Glomerular endothelial cell (primary cell): ENCODE measurements at places on chromosomes 5 and 9.

DNA sequence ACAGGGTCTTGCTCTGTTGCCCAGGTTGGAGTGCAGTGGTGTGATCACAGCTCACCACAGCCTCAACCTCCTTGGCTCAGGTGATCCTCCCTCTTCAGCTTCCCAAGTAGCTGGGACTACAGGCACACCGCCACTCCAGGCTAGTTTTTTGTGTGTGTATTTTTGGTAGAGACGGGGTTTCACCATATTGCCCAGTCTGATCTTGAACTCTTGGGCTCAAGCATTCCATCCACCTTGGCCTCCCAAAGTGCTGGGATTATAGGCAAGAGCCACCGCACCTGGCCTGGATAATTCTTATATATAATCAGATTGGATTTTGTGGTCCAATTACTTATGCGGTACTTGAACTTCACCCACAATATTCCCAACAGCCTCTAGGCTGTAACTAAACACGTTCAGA is 19.8 kb downstream of the CCDC69 start:
- no peak for DNase-seq

GRCh38 chr9:14320271-14321181 is 6.6 kb upstream of the NFIB start:
- DNase-seq: no peak

DNA sequence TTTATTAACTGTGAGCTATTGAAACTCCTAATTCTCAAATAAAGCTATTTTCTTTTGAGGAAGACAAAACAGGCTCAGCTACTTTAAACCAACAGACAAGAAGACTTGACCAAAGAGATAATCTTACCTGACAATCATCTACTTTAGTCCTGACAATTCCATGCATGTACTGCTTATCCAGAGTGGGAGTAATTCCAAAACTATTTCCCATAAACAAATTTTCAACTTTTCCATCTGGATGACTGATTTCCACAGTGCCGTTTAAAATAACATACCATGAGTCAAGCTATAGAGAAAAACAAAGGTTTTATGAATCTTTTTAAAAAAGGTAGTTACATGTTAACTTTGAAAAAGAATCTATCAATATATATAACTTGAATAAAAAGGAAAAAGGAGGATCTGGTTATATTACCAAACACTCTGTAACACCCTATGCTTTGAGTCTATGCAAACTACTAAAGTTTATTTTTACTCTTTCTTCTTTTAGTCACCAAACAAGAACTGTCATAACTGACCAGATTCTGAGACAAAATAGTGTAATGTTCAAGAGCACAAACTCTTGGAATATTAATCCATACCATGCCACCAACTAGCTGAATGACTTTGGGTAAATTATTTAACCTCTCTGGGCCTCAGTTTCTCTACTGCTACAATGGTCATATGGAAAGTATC is 129.7 kb downstream of the RAPGEF6 start:
- no peak for DNase-seq

DNA sequence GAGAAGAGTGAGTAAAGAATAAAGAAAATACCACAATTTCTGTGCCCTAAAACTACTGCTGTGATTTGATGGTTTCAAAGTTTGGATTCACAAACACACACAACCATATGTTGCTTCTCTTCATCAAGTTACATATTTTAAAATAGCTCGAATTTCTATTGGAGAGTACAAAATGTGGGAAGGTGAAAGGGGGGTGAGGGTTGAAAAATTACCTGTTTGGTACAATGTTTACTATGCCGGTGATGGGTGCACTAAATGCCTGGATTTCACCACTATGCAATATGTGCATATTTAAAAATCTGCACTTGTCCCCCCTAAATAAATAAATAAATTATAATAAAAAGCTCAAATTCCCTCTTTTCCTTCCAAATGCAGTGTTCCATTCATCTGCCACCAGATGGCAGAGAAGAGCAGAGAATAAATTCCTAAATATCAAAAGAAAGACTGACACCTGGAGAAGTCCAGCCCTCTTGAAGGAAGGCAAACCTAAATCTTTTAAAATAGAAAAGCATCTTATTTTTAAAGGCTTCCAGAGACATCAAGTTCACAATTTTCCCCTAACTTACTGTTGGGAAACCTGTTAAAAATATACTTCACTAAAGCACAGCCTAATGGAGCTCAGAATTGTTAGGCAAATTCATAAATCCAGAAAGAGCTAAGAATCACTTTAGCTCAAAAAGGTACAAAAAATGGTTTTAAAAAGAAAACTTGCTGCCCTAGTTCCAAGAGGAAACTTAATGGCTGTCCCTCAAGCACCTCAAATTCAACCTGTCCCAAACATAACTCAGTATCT is 24.8 kb upstream of the HNRNPA0 start:
- peak; percentile 48 for DNase-seq

- no peak for DNase-seq
Observed at GRCh38 chr9:97398999-97399758, 12.7 kb upstream of the TDRD7 start.

- DNase-seq: no peak
Observed at GRCh38 chr9:134968011-134968822, 50.5 kb upstream of the FCN1 start.

- DNase-seq: no peak
Observed at GRCh38 chr5:11047030-11047429, 286.0 kb upstream of the DAP start.

- no peak for DNase-seq
Observed at GRCh38 chr9:76203373-76203772, 190.9 kb downstream of the RFK start.

DNA sequence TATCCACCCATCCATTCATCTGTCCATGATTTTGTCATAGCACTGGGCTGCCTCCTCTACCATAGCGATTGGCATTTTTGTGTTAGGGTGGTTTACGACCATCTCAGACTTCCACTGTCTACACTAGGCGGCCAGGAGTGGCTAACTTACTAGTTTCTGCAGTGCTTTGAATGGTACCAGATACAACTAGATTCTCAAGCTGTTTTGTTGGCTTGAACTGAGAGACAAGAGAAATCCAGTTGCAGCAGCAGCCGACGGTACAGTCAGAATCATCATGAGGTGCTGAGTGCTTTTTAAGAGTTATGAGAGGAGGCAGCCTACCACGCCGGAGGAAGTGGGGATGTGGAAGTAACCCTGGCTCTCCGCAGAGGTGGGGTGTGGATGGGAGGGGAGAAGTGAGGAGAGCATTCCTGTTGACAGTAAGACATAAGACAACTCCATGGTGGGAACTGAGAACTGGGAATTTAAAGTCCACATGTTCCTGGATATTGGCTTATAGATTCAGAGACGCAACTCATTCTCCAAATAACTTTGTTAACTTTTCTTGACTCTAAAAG is 27.9 kb downstream of the COL5A1 start:
- DNase-seq: no peak

GRCh38 chr5:147601652-147602051 is 91.8 kb upstream of the DPYSL3 start:
- no peak for DNase-seq

DNA sequence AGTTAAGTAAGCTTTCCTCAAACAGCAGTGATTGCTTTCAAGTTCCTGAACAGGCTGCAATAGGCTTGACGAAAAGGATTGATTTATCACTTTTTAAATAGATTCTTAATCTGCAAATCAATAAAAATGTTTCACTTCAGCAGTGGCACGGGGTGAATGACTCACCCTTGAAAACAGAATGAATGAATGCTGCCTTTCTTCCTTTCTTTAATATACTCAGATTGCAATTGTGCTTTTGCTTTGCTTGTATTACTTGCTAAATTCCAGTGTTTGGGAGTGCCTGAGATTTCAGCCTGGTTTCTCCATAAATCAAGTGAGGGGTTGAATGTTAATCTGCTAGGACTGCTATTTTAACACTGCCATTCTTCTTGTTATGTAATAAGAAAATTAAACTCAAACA is 1293.8 kb downstream of the PTPRD start:
- DNase-seq: no peak

DNA sequence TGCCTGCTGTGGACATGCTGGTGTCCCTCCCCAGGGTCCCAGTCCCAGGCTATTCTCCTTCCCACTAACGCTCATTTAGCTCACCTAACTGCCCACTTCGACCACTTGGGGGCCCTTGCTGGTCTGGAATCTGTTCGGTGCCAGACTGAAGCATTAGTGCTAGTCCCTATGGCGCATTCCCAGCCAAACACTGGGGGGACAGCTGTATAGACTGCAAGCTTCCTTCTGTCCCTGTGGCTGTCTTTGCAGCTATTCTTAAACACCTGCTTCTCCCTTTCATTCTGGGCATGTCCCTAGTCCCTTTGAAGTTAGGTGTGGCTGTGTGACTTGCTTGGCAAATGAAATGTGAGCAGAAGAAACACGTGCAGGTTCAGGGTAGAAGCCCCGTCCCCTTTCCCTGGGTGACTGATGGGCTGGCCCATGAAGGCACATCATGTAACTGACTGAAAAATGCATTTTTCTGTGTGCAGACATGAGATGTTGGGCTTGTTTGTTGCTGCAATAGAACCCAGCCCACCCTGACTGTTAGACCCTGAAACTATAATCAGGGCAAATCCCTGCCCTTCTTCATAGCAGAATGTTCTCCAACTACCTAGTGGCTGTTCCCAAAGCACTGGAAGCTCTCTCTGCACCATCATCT is 134.4 kb downstream of the BARX1 start:
- no peak for DNase-seq

- DNase-seq: no peak
Observed at GRCh38 chr9:72844440-72844768, 108.4 kb downstream of the ALDH1A1 start.

DNA sequence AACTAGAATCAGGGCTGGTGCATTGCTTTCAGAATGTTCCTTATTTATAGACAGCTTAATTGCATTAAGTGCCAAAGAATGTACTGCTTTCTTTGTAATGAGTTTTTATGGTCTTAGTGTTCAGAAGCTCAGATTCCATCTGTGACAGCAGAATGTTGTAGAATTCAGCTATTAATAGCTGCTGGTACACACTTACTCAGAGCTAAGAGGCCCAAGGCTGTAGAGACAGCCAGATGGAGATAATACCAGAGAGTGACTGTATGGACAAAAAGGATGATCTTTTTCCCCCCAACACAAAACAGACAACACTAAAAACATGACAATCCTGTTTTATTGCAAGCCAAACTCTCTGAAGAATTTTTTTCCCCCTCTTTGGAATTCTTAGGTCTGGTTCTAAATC is 50.2 kb downstream of the PPP2R2B start:
- no peak for DNase-seq

DNA sequence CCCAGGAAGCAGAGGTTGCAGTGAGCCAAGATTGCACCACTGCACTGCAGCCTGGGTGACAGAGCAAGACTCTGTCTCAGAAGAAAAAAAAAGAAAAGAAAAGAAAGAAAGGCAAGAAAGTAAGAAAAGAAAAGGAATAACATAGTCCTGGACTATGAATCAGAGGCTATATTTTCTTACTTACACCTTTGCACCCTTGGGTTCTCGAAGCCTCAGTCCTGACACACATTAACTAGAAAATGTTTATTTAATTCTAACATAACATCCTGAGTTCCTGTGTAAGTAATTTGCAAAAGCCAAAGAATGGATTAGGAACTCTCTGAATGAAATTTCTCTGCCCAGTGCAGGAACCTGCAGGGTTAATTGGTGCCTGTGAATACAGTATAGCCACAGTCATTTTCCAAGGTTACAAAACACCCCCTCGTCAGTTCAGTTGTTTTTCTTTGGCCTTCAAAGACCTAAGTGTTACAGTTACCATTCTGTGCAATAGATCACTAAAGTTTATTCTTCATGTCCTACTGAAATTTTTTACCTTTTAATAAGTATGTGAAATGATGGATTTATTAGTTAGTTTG is 147.6 kb downstream of the SV2C start:
- DNase-seq: no peak

- peak; percentile 37 for DNase-seq
Observed at GRCh38 chr5:136769900-136770684, 404.7 kb upstream of the TRPC7 start.

- DNase-seq: no peak
Observed at GRCh38 chr5:142006363-142007236, 6.2 kb downstream of the GNPDA1 start.

DNA sequence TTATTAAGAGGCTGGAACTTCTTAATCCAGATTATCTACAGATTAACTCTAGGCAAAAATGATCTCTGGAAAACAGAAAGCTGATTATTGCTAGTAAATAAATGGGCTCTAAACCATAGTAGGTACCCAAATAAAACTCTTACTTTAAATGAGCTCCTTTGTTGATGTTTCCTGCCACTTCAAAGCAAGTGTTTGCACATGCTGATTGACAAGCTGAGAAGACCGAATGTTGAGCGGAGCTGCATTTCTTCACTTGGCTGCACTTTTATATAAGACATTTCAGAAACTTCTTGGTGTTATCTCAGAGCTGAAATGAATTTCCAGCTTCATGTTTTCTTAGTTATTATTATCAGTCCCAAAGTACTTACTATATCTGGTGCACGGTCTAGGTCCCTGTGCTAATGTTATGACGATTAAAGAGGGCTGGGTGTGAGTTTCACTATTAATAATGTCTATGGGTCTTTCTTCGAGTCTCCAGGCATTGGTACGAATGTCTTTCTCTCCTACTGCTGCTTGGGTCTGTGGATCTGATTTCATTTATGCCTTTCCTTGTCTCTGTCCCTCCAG is 58.6 kb upstream of the CTXN3 start:
- no peak for DNase-seq

- DNase-seq: no peak
Observed at GRCh38 chr5:88854769-88855168, 28.2 kb downstream of the MEF2C start.

DNA sequence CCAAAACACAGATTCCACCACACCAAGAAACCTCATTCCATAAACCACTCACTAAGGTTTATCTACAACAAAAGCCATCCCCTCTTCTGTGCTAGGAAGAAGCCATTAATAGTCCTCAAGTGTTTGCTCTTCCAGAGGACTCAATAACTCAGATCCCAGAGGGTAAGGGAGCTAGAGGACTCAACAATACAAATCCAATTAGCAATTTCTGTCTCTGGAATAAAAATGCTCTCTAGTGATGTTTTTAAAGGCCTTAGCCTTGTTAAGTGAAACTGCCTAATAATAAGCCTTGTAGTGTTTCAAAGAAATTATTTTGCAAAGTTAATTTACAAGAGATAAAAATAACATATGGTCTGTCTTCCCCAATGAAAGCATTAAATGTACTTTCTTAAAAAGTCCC is 942.4 kb downstream of the CDH12 start:
- no peak for DNase-seq

DNA sequence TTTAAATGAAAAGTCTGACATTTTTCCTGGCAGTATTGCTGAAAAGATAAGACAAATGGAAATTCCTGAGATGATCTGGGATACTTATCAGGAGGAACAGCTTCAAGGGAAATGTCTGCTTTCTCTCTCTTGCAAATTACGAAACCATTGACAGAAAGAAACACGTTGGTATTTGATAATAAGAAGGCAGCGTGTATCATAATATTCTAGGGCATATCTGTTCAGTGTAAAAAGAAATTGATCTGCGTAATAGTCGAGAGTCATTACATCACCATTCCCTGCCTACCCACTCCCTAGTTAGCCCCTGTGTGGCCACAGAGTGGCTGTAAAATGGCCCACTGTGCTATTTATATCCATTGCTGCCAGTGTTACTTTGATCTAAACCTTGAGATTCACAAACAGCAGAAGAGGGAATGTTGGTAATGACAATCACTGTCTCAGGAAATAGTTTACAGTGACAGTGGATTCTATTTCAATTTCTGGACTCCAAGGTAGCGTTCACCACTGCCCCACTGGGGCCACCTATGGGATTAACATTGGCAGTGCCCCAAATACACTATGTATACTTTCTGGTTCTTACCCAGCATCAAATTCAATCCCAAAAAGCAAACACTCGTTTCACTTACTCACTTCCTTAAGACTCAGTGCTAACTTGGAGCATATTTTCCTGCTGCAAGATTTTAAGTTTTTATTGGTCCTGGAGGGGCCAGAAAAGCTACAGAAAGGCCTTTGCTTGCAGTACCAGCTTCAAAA is 133.4 kb upstream of the GAS1 start:
- no peak for DNase-seq
